ENCODE measurements at places on chromosomes 5 and 9. TPM values are rescaled to one million over a fixed set of nuclear protein-coding genes. Genes with fewer than 3 reads are reported as not detected.

FOXD1 gene
- total RNA-seq, result 25.4 TPM

TUBB4B gene
- 522 TPM for total RNA-seq

FBP2 gene
- not detected for total RNA-seq

ADAMTSL1 gene
- total RNA-seq, result not detected

ITGA2 gene
- 16.6 TPM for total RNA-seq

AGXT2 gene
- total RNA-seq, result not detected

TAF1L gene
- not detected for total RNA-seq

RETREG1 gene
- 2.8 TPM for total RNA-seq

AMBP gene
- total RNA-seq, result 6.1 TPM

PRXL2C gene
- 18.7 TPM for total RNA-seq

IL4 gene
- not detected for total RNA-seq

OBP2B gene
- not detected for total RNA-seq

GFI1B gene
- not detected for total RNA-seq

Data from A549 treated with ZK216348 at 1 μM for 4 hours (cell line).